HT1080 (cell line): ENCODE measurements at places on chromosomes 5 and 9.

- no peak for DNase-seq
Measured at GRCh38 chr5:34976347-34976746, 47.0 kb downstream of the DNAJC21 start.

- DNase-seq = no peak
Measured at GRCh38 chr5:42799241-42799608, 12.5 kb downstream of the SELENOP start.

- no peak for DNase-seq
Measured at GRCh38 chr9:98385751-98386150, 130.3 kb upstream of the TBC1D2 start.

GRCh38 chr9:25396828-25397227, 281.4 kb downstream of the TUSC1 start:
- DNase-seq = no peak
